ENCODE measurements at places on chromosomes 13 and 19. TPM values are rescaled to one million over a fixed set of nuclear protein-coding genes. Genes with fewer than 3 reads are reported as not detected.

Gene ZNF850
- 25.1 TPM for total RNA-seq

Gene BRME1
- total RNA-seq, result 6.7 TPM

Gene ZFP14
- 4.0 TPM for total RNA-seq

Gene ZNF490
- total RNA-seq, result 9.7 TPM

Gene SLC44A2
- 121 TPM for total RNA-seq

Gene ADAT3
- total RNA-seq, result 12.9 TPM

Gene BCAM
- 78.5 TPM for total RNA-seq

Gene ZNF304
- total RNA-seq, result 13.5 TPM

Gene KASH5
- 0.39 TPM for total RNA-seq

Gene MCF2L
- 17.0 TPM for total RNA-seq

Gene PDX1
- total RNA-seq, result not detected

Gene IGFLR1
- 2.9 TPM for total RNA-seq

Gene GTPBP3
- total RNA-seq, result 71.3 TPM

Gene RXFP2
- not detected for total RNA-seq

Gene NAT14
- 51.2 TPM for total RNA-seq

Gene C1QTNF9
- total RNA-seq, result not detected

Gene TMEM238
- total RNA-seq, result 4.8 TPM

Gene GGACT
- 1.3 TPM for total RNA-seq

Gene SLC25A42
- 3.6 TPM for total RNA-seq

Gene VSIG10L
- total RNA-seq, result 5.6 TPM

Gene FPR1
- total RNA-seq, result not detected

Gene IGFL1
- not detected for total RNA-seq

Gene ZNF808
- total RNA-seq, result 33.7 TPM

Gene MTUS2
- 0.42 TPM for total RNA-seq

Gene LAIR2
- total RNA-seq, result not detected

All from H9 (cell line).